ENCODE measurements at places on chromosomes 3 and 15.

DNA sequence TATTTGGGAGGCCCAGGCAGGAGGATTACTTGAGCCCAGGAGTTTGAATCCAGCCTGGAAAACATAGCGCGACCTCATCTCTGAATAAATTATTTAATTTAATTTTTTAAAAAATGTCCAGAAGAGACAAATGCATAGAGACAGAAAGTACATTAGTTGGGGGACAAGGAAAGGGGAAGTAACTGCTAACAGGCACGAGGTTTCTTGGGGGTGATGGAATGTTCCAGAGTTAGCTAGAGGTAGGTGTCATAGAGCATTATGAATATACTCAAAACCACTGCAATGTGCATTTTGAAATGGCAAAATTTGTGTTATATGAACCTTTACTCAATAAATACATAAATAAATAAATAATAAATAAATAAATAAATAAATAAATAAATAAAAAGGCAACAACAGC lies 31.7 kb upstream of the CYP11A1 start:
- DNase-seq = no peak

DNA sequence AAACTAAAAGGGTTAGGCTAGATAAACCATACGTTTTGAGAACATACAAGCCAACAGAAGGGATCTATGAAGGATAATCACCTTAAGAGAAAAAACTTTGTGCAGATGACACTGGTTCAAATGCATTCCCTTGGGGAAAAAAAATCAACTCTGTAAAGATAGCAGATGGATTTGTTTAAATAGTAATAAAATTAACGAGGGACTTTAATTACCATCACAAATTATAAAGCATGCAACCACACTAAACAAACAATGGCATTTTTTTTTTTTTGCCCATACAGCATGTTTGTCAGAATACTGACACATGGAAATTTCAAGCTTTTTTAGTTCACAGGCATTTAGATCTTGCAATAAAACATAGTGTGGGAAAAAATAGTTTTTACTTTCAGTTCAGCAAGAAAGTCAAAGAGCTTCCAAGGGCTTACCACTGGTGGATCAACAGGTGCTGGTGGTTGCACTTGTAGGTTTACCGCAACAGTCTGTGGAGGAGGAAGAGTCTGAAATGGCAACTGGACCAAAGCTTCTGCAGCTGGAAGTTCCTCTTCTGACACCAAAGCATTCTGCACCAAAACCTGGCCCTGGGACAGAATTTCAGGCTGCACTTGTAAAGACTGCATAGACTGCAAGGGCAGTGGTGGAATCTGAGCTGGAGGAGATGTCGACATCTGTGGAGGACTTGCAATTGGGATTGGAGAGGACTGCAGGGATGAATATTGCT lies 53.1 kb downstream of the PHC3 start:
- DNase-seq = no peak

GRCh38 chr3:65642883-65643282 lies 395.8 kb downstream of the MAGI1 start:
- no peak for DNase-seq

GRCh38 chr3:191255156-191255555 lies 56.1 kb downstream of the OSTN start:
- no peak for DNase-seq

GRCh38 chr3:25025236-25025635 lies 402.8 kb upstream of the RARB start:
- DNase-seq = no peak

- no peak for DNase-seq
Measured at GRCh38 chr15:78685159-78685921, 44.3 kb upstream of the CHRNB4 start.

- DNase-seq = no peak
Measured at GRCh38 chr15:76058714-76059319, 968 bp upstream of the TMEM266 start.

DNA sequence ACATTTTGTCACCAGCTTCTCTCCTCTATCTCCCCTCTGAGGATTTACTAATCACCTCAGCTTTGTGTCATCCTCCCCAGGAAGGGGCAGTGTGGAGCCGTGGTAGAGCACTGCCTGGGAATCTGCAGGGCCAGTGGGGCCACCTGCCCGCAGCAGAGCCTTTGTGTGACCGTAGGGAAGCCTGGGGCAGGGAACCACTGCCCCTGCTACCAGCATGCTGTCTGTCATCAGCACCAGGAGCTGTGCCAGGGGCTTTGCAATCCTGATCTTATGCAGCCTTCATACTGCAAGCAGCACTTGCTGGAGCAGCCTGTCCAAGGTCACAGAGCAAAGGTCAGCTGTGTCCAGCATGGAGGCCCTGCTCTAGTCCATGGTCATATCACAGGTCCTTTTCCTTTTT lies 170.2 kb upstream of the IL12A start:
- no peak for DNase-seq

GRCh38 chr15:70778258-70779076 lies 15.1 kb upstream of the UACA start:
- DNase-seq = no peak

DNA sequence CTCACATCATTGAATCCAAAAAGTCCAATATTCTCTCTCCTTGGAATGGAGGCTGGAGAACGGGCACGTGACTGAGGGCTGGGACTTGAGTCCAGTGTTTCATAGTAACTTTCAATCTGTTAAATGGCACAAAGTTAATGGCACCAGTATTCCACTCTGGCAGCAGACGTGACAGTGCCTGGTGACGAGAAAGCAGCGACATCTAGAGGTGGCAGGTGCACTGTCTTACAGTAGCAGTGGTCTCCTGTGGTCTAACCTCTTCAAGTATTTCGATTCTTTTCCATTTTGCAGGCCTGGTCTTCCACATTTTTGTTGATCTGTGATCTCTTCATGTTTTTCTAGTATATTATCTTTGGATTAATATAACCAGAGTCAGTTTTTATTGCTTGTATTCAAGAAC lies 107.1 kb downstream of the OXSM start:
- no peak for DNase-seq

GRCh38 chr15:22973286-22973685 lies 6.9 kb downstream of the CYFIP1 start:
- DNase-seq = no peak

- DNase-seq = no peak
Measured at GRCh38 chr15:49832511-49832910, 211.7 kb downstream of the DTWD1 start.

GRCh38 chr3:12601072-12601471 lies 44.2 kb downstream of the MKRN2 start:
- DNase-seq = no peak

GRCh38 chr3:126537730-126538281 lies 13.9 kb downstream of the CHST13 start:
- DNase-seq = no peak

DNA sequence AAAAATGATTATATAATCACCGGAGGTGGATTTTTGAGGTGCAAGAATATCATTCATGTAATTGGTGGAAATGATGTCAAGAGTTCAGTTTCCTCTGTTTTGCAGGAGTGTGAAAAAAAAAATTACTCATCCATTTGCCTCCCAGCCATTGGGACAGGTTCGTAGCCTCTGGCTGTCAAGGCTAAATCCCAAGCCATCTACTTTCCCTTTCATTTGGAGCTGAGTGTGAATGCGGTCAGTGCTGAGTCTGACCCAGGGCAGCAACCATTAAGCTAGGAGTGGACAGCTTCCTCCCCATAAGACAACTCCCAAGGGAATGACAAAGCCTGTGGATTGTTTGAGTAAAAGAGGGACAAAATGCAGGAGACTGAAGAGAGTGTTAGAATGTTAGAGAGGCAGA lies 33.6 kb downstream of the PARP14 start:
- no peak for DNase-seq

DNA sequence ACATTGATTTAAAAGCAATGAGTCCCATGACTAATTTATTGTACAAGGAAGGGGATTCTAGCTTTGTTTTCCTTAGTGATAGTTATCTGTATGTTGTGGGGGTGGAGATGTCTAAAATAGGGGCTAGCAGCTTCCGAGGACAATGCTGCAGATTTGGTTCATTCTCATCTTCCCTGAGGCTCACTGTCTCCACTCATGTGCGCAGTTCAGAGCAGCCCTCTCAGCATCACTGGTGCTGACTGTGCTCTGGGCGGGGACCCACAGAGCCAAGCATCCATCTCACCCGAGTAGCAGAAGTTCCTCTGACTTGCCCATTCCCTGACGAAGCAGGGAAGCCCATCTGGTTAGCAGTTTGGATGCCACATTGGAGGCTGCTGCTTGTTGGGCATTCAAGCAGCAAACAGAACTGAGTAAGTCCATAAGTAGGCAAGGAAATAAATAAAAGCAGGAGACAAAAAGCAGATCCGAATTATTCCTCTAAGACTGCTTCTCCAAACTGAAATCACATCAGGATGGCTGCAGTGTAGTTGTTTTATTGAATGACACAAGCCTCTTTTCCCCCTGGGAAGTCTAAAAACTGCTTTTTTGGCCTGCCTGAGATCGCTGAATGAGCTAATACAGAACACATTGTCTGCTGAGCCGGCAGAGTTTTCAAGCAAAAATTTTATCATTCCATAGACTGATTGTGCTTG lies 27.5 kb downstream of the RARB start:
- DNase-seq = no peak

DNA sequence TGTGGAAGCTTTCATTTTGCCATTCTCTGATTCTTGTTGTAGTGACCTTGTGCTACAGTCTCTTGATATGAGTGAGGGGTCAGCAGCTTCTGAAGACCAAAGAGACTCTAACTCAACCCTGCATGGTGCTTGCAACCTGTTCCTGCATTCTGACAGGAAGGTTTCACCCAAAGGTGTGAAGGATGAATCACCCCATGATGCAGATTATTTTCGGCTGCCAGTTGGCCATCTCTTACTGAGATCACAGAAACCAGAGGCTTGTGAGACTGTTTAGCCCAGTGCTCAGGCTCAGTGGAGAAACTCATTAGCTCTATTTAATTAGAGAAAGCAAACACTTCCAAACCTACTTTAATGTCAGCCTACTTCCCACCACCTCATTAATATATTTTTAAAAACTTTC lies 29.2 kb upstream of the TPRG1 start:
- no peak for DNase-seq

DNA sequence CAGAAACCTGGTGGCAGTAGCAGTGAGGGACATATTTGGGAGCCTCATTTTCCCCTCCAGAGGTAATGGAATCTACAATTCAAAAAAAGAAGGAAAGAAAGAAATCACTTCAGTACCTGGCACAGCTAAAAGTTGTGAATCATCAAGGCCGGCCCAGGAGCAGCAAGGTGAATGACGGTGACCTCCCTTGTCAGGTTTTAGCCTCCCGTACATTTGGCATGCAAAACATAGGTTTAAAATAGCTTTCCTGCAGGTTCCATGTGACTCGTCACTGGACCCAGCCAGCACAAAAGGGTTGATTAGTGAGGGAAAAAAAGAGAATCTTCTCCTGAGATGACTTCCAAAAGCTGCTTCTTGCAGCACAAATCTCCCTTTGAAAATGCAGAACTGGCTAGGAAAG lies 394.2 kb downstream of the LSAMP start:
- no peak for DNase-seq

DNA sequence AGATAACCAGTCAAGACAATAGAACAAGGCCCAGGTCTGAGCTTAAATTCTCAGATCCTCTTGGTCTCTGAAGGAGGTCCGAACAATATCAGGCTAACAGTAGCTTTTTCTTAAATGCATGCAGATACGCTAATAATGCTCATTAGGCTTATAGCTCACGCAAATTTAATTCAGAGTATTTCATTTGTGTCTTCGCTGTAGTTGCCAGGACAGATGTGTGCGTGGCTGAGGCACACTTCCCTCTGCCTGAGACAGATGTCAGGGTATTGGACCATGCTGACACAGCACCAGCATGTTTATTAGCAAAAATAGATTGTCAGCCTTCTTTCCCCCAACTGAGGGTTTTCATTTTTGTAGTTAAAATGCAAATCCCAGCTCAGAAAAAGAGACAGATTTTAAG lies 102.9 kb upstream of the BFSP2 start:
- no peak for DNase-seq

- DNase-seq = no peak
Measured at GRCh38 chr3:179716226-179716625, 63.4 kb downstream of the USP13 start.

DNA sequence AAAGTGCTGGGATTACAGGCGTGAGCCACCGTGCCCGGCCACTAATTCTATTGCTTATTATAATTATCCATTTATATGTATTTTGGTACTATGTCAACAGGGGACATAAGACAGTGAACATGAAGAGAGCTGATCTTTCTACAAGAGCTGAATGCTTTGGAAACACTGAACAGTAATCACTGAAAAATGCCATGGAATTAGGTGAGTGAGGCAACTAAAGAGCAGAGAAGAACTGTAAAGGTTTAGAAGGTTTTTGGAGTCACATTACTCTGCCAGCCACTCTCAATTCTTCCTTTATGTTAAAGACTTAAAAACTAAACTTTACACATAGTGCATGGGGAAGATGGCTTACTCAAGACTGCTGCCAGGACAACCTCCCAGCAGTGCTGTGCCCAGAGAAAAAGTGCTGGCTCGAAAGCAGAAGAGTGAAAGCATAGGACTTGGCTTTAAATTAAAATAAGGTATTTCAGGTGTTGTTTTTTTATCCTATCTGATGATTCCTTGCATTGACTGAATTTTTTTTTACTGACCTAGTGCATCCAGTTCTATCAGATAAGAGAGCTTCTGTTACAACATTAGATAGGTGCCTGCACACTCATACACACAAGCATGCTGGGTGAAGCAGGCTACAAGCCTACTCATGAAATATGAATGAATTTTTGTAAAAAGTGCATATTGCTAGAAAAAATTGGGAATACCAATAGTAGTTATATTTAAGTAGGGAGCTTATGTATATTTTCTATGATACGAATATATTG lies 28.7 kb upstream of the CACNA2D3 start:
- no peak for DNase-seq

GRCh38 chr3:58874795-58875194 lies 175.0 kb downstream of the CFAP20DC start:
- no peak for DNase-seq

DNA sequence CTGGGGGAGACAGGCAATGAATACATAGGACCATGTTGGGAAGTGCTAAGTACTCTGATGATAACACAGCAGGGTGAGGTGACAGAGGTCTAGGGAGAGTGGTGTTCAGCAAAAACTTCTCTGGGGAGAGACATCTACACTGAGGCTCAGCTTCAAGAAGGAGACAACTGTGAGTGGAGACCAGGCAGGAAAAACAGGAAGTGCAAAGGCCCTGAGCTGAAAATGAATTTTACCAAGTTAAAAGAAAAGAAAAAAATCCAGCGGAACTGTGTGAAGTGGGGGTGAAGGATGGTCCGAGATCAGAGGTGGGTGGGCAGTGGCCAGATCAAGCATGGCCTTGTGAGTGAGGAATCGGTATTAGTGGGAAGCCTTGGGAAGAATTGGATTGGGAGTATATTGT lies 110.1 kb upstream of the CLSTN2 start:
- no peak for DNase-seq

- no peak for DNase-seq
Measured at GRCh38 chr3:128922804-128923459, 43.5 kb downstream of the ACAD9 start.

GRCh38 chr15:28983432-28984311 lies 97.9 kb downstream of the APBA2 start:
- no peak for DNase-seq

GRCh38 chr3:197960694-197961581 lies 921 bp downstream of the LMLN start:
- DNase-seq = no peak

Data from non-pigmented ciliary epithelial cell (primary cell).